Iris pigment epithelial cell (primary cell): ENCODE measurements at places on chromosomes 6 and 20.

GRCh38 chr6:43838276-43839036, 68.4 kb downstream of the VEGFA start:
- DNase-seq: peak; percentile 88

GRCh38 chr6:2958331-2958711, 13.0 kb downstream of the SERPINB6 start:
- no peak for DNase-seq

GRCh38 chr6:17156112-17156921, 54.5 kb downstream of the STMND1 start:
- DNase-seq: peak; percentile 88

GRCh38 chr20:38369389-38369788, 23.1 kb downstream of the LBP start:
- DNase-seq: peak; percentile 34

DNA sequence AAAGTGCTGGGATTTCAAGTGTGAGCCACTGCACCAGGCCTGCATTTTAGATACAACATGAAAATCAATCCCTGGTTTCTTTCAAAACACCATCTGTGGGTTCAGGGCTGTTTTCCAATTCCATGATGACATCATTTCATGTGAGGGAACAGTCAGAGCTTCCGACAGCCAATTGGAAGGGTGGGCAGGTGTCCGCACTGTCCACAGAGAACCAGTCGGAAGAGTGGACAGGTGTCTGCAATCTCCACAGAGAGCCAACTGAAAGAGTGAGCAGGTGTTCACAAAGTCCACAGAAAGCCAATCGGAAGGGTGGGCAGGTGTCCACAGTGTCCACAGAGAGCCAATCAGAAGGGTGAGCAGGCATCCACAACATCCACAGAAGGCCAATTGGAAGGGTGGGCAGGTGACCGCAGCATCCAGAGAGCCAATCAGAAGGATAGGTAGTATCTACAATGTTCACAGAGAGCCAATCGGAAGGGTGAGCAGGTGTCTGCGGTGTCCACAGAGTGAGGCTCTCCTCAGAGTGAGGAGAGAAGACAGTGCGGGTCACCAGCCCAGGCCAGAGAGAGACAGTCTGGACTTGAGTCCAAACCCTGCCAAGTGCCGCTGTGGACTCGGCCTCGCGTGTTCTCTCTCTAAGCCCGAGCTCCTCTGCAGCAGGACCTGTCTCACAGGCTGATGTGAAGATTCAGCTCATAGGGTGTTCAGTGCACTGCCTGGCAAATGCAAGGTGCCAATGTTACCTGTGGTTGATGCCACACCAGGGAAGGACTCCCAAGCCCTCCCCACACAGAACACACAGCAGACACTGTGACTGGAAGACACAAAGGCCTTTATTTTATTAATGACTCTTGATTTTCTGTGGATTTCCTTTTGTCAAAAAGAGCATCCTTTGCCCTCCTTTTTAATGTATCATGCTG, 57.3 kb downstream of the DLL1 start:
- DNase-seq: no peak

DNA sequence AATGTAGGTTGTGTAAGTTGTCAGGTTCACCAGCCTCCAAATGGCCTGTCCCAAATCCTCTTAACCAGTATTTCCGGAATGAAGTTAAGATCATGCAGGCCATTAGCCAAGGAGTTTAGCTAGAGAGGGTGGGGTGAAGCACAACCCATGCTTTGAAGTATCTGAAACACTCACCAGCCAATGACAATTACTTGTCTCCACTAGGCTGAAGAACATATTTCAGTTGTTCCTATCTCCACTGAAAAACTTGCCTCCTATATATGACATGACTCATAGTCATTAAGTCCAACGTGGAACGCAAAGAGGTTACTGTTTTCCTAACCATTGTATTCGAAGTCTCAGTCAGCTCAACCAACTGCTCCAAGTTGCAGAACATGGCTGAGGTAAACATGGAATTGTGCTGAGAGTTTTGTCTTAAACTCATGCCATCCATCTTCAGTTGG, 37.4 kb upstream of the TNFAIP3 start:
- peak; percentile 53 for DNase-seq

- no peak for DNase-seq
Observed at GRCh38 chr20:4061987-4062386, 46.6 kb upstream of the RNF24 start.

GRCh38 chr6:41700463-41701347, 34.7 kb downstream of the TFEB start:
- DNase-seq: no peak
